ENCODE measurements at places on chromosomes 2 and 18.
A peak's percentile ranks its signal among the peaks of the same experiment; 100 is the strongest.

- peak; percentile 56 for DNase-seq
Observed at GRCh38 chr2:48161628-48162027, 255.3 kb upstream of the FBXO11 start.

DNA sequence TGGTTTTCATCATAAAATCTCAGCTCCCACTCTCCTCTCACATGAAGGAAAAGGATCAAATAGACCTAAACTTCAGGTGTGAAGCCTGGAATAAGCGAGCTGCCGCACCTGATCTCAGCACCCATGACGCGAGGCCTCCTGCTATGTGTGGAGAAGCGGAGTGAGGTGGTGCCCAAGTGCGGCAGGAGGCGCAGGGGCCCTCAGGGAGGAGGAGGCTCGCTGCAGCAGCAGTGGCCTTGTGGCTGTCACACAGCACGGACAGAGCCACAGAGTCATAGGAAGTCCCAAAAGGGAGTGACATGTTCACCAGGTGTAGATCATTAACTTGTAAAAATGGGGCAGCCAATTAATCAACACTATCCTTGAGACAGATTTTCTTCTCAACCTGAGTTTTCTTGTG, 9.1 kb downstream of the SCLY start:
- DNase-seq = no peak

DNA sequence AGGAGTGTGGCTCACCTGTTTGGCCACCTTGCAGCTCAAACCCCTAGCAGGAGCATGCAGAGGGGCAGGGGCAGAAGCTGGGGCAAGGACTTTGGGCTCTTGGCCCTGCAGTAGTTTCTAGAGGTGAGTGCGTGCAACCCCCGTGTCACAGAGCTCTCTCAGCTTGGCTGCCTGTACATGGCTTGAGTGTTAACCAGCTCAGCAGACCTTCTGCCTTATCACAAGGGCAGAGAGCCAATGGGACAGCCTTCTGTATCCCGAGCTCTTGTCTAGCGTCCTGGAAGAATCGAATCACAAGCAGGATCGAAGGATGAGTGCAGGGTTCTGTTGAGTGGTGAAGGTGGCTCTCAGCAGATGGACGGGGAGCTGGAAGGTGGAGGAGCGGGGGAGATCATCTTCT, 120.3 kb upstream of the TMEM18 start:
- no peak for DNase-seq

DNA sequence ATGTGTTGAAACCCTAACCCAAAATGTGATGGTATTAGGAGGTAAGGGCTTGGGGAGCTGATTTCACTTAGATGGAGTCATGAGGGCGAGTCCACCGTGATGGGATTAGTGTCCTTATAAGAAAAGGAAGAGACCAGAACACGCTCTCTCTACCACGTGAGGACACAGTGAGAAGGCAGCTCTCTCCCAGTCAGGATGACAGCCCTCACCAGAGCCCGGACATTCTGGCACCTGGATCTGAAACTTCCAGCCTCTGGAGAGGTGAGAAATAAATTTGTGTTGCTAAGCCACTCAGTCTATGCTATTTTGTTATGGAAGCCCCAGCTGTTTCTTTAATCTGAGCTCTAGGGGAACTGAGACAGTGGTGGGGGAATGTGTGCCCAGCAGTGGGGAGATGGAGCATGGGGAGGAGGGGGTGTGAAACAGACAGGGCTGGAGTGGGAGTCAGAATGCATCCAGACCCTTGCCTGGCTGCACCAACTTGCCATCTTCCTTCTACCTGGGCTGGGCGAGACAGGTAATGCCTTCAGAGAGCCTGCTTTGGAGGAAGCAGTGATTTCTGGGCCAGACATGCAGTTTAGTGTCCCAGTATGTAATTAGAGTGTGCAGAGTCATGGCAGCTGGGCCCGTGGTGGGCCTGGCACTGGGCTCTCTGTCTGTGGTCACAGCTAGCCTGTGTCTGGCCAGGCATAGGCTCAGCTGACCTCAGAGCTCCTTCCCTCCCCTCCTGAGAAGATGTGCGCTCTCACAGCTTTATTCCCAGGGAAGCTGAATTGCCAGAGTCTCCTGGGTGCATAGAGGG, 38.1 kb downstream of the RHOB start:
- DNase-seq = no peak

DNA sequence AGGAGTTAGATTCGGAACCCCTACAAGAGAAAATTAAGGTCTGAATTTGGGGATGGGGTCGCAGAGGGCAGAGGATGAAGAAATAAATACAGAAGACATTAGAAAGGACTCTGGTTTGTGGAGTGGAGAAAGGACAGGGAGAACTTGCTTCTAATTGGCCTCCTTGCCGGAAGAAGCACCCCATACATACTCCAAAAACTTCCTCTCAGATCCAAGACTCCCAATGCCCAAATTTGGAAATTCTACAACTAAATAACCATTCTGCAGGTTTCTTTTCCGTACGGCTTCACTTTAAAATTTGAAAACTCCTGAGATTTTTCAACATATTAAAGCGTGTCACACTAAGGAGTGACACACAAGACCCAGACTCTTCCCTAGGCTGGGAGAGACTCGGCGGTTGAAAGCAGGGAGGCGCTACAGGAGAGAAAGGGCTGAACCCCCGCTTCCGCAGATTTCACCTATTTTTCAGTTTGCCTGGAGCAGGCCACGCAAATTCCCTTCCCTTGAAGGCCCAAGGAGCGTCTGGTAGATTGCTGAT, 478 bp downstream of the CLHC1 start:
- peak; percentile 56 for DNase-seq

GRCh38 chr2:71074893-71075395, 6.5 kb downstream of the NAGK start:
- DNase-seq = no peak

- no peak for DNase-seq
Observed at GRCh38 chr2:233029321-233029720, 3.2 kb upstream of the NEU2 start.

GRCh38 chr2:10668402-10669012, 21.3 kb downstream of the NOL10 start:
- DNase-seq = peak; percentile 89

DNA sequence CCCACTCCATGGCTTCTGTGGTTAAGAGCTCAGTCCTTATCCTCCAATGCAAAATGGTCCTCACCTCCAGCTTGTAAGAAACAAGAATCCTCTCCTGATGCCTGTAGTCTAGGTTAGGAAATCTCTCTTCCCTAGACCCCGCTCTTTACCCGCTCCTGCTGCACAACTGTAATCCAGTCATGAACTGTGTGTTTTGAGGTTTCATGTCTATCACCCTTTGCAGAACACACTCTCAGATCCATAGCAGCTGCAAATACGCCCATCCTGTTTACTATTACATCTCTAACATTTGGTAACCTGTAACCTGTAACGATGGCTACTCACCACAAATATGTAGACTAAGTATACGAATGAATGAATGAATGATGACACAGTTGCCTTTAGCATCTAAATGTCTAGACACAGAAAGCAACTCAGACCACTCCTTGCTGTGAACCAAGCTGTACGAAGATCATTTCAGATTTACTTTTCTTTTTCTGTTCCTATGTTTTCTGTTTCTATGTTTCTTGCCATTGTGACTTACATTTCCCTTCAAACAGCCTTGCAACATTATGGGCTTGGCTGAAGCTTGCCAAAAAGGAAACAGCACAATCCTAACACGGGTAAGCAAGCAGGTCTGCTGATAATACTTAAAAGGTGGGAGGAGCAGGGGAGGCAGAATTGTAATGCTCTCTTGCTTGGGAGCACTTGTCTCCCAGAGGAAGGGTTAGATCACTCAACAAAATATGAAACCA, 53.7 kb downstream of the EPHA4 start:
- DNase-seq = peak; percentile 20

GRCh38 chr2:72413716-72414115, 266.1 kb upstream of the CYP26B1 start:
- DNase-seq = no peak

GRCh38 chr2:165109915-165110314, 93.9 kb downstream of the SCN3A start:
- no peak for DNase-seq

- no peak for DNase-seq
Observed at GRCh38 chr2:109451671-109452070, 162.1 kb downstream of the SEPTIN10 start.

DNA sequence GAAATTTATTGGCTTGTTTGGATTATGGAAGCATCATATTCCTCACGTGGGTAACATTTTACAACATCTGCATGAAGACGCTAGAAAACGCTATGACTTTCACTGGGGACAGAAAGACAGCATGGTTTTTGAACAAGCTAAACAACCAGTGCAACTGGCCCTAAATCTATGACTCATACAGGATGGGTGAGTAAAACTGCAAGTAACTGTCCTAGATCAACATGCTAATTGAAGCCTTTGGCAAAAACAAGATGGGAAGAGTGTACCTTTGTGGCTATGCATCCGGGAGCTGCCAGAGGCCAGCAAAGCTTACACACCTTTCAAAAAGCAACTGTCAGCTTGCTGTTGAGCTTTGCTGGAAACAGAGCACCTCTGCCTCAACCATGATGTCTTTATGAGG, 1096.0 kb upstream of the DDX18 start:
- DNase-seq = no peak

- DNase-seq = no peak
Observed at GRCh38 chr2:26429779-26430578, 28.3 kb downstream of the DRC1 start.

DNA sequence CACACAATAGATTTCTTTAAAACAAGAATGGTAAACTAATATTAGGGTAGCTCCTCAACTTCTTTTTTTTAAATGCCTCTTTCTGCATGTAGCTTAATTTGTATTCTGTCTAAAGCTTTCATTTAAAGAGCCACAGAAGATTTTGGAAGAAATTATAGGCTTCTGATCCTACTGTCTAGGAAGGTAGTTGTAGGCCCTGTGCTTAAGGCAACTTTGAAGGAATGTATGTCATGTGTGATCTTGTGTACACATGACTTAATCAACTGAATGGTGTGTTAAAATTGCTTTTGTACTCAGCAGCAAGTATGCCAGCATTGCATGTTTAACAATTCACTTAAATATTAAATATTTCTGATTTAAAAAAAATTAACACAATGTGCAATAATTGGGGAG, 51.5 kb upstream of the LYPD6 start:
- no peak for DNase-seq

DNA sequence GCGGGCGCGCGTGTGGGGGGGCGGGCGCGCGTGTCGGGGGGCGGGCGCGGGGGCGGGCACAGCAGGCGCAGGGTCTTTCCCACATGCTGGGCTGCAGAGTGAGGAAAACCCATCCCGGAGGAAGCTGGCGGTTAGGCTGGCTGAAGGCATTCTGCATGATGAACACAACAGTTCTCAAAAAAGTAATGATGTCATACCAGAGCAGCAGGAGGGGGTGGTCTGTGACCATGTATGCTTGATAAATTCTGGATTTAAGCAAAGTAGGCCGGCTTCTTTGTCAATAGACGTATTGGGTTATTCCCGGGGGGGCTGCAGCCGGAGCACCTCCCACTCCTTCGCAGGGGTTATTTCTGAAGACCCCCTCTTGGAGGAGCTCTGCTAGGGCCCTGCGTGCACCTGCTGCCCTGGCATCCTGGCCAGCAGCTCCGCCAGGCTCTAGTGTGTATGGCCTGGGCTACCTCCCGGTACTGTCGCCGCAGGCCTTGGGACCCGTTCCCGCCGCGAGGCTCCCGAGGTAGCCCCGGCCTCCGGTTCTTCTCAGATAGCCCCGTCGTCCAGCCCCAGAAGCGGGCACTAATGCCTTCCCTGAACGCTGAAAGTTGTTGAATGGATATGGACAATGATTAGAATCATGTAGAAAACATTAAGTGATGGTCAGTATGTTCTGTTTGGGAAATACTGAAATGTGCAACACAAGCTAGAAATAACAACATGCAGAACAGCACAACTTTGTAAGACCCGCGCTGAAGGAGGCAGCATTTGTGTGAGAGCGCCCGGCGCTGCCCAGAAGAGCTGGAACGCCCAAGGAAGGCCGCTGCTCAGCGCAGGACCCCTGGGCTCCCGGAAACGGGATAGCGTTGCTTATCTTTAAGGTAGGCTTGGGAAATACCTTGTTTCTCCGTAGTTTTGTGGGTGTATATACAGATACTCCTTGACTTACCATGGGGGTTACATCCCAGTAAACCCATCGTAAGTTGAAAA, 101.4 kb upstream of the RAB6C start:
- DNase-seq = peak; percentile 60

- no peak for DNase-seq
Observed at GRCh38 chr2:48719480-48720177, 35.9 kb downstream of the LHCGR start.

DNA sequence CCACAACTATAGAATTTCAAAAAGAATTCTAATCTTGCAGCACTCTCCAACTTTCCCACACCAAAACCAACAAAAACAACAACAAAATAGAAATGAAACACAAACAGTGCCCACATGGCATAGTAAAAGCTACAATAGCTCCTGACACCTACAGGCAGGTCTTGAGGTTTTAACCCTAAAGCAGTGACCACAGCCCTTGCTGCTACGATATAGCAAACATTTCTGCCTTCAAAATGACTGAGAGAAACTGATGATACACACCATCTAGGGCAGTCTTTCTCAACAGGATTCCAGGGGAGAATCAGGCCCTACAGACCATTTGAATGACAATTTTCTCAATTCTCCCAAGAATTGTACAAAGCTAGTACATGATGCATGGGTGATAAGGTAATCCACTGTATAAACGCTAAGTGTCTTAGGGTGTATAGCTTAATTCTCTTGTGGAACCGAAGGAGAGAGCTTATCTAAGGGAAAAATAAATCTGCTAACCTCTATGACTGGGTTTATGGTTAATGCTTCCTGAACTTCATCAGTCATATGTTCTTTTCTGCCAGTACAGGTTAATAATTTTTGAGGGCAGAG, 46.5 kb downstream of the TRAK2 start:
- DNase-seq = peak; percentile 42

DNA sequence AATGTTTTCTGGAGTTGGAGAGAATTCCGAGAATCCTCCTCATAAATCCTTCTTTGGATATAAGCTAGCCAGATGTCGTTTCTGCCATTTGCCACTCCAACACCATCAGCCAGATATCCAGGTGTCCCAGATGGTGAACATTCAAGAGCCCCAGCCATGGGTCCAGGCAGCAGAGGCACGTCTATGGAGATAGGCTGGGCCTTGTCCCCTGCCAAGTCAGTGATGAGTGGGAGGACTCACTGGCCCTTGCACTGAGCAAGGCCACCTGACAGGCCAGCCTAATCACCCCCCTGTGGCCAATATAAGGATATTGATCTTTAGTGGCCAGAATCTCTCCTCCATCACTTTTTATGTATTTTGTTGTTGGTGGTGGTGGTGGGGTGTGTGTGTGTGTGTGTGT, 28.0 kb downstream of the ARID5A start:
- DNase-seq = no peak

- no peak for DNase-seq
Observed at GRCh38 chr18:4093676-4094075, 361.4 kb downstream of the DLGAP1 start.

DNA sequence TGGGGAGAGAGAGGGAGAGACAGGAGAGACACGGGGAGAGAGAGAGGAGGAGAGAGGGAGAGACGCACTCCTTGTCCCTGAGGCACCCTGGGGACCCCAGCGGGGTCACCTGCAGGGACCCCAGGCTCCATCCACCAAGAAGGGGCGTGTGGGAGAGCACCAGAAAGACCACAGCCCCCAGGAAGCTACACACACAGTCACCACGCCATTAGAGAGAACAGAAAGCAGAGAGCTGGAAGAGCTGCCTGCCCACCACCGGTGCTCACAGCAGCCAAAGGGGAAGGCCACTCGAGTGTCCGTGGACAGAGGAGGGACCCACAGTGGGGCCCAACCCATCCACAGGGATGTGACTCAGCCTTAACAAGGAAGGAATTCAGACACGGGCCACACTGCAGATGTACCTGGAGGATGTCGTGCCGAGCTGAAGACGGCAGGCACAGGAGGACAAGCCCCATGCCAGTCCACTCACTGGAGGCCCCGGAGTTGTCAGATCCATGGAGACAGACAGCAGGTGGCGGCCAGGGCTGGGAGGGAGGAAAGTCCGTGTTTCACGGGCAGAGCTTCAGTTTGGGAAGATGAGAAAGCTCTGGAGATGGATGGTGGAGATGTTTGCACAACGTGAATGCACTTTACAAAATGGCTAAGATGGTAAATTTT, 11.5 kb upstream of the NFATC1 start:
- no peak for DNase-seq

Measured in hematopoietic multipotent progenitor cell treated with erythropoietin and hydrocortisone succinate and interleukin-3 and kit ligand, for 6 days (in vitro differentiated cells).